ENCODE measurements at places on chromosomes 6 and 20. TPM values are rescaled to one million over a fixed set of nuclear protein-coding genes. Genes with fewer than 3 reads are reported as not detected.

DNA sequence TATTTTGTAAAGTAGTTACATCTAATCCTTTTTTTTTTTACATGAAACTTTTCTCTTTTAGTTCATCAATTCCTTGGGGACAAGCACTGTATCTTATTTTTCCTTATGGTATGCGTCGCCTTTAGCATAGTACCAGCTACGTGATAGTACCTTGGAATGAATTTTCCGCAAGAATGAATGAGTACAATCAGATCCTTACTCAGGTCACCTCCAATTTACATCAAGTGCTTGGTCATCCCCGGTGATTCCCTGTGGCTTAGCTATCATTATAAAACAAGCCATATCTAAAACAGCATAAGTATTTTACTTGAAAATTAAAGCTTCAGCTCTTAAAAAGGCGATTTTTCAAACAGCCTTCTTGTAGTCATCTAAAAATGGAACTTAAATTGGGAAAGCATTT lies 680.4 kb upstream of the MAP3K7 start:
- no peak for ATAC-seq

GRCh38 chr6:37727996-37728395 lies 30.3 kb upstream of the MDGA1 start:
- no peak for ATAC-seq

DNA sequence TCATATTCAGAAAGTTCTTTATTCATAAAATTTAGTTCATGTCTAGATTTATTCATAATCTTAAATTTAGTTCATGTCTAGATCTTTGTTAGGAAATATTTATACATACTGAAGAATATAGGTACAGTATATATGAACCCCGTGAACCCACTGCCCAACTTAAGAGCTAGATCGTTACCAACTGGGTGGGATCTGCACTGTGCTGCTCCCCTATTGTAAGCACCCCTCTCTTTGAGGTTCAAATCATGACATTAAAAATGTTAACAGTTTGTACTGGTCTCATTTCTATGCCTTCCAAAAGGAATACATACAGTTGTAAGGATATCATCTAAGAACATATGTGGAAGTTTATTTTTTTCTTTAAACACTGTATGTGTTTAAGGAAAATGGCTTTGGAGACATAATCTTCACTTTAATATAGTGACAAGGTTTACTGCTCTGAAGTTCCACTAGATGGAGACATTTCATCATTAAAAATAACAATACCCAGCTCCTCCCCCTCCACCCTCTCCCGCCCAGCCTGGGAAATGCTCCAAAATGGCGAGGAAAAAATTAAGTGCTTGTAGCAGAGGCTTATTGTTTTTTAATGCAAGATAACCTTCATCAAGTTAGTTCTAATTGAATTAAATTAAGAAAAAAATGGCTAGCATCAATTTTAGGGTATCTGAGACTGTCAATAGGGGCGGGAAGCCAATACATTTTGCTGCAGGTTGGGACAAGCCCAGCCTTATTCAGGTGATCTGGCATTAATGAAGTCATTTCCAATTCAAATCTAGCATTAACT lies 104.1 kb upstream of the TRAF3IP2 start:
- ATAC-seq = peak; percentile 80

DNA sequence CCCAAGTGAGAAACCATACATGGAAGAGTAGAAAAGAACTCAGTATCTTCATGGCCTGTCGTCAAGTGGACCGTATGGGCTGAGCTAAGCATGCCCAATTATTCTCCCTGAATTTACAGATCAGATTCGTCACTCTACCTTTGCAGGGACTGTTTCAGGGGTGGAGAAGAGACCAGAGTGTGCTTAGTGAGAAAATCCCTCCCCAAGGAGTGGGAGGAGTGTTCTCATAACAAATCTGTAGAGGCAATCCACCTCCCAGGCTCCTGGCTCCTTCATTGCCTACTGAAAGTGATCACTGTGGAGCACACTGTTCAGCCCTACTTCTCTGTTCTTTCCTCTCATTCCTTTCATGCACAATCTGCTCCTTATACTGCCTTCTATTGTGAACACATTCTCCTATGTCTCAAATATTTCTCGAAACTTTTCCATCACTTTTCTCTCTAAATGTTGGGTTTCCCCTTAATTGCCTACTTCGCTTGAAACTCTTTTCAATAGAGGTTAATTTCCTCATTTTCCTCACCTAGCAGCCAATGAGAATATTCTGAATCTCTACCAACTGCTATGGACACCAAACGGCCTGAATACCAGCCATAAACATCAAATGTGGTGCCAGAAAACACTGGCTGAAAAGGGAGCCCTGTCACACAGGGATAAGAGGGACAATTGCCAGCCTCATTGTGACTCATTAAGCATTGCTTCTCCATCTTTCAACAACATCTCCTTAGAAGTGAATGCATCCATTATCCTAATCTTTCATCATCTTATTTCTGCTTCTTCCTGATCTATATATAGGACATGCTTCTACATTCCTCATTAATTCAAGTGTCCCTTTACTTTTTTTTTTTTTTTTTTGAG lies 398.3 kb downstream of the UTRN start:
- ATAC-seq = no peak

- ATAC-seq = no peak
Measured at GRCh38 chr6:53857318-53858094, 62.7 kb downstream of the LRRC1 start.

DNA sequence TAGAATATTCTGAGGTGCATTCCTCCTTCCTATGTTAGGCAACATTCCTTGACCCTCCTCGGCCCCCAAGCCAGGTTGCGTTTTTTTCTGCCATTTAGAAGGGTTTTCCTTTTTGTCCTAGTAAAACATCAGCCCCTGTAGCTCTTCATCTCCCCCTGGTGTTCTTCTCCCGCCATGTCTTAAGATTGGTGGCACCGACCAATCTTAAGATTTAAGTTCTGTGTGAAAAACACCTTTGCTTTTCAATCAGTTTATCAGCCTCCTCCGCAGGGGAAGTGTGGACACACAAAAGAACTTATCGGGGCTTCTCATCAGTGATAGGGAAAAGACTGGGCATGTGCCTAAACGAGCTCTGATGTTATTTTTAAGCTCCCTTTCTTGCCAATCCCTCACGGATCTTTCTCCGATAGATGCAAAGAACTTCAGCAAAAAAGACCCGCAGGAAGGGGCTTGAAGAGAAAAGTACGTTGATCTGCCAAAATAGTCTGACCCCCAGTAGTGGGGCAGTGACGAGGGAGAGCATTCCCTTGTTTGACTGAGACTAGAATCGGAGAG lies 719 bp upstream of the EDN1 start:
- ATAC-seq = no peak

GRCh38 chr6:79079561-79080041 lies 1.5 kb upstream of the PHIP start:
- no peak for ATAC-seq

GRCh38 chr20:50680105-50680960 lies 11.0 kb downstream of the RIPOR3 start:
- ATAC-seq = peak; percentile 77

DNA sequence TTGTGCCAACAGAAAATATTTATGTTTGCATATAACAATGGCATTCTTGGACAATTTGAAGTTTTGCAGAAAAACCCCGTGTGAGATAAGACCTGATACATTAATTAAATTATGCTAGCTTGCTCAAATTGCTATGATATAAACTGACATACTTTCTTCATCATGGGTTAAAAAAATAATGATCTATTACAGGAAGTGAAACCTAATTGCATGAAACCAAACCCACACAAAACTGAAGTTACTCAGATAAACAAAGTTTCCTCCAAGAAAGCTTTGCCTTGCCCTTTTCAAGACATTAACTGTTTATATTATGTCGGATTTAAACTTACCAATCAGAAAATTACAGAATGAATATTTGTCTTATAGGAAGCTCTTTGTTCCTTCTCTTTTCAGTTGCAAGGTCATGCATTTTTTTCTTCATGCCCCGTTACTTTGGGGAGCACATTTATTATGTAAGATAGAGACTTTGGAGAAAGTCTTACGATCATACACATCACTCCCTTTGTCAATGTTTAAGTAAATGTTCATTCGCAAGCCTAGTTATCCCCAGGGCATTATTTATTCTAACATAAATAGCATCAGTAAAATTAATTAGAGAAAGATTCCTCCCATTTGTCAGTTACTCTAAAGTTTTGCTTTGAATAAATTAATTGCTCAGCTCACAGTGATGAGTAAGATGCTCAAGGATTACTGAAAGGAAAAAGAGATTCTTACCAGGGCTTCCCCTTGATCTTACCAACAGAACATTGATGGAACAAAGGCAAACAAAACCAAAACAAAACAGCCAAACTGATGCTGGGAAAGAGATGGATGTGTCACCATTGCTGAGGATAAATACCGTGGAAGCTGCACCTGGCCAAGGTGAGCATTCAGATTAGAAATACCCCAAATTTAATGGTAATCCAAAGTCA lies 14.8 kb upstream of the TMEM244 start:
- ATAC-seq = no peak

DNA sequence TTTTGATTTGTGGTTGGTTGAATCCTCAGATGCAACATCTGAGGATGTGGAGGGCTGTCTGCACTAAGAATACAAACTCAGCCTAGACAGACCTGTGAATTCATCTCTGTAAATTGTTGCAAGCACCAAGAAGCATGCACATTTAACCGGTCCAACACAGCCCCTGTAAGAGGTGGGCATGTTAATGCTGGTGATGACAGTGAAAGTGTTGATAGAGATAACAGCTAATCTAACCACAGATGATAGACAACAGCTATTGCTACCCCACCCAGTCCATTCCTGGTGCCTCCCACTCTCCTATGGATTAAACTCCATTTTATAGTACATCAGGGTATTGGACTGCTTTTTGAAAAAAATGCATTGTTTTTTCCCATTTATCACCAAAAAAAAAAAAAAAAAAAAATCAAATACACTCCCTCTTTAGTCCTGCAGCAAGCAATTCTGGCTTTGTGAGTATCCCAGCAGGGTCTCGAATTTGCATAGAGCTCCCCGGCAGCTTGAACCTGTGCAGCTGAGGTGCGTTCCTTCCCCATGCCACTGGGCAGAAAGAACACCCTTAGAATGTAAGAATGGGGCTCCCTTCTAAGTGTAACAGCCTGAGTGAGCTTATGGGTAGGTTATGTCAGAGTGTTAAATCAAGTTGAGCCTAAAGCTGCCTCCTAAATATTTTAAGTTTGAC lies 270.9 kb upstream of the JARID2 start:
- ATAC-seq = no peak

DNA sequence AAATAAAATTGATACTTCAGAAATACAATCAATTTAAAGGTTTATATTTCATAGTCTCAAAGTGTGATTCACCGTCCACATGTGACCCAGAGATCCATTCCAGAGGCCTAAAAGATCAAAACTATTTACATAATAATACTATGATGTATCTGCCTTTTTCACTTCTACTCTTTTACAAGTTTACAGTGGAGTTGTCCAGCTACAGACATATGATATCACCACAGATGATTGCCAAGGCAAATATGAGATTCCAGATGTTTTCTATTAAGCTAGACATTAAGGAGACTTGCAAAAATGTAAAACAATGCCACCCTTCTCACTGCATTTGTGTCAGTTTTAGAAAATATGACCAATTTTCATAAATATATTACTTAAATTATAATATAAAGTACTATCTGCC lies 443.7 kb downstream of the GJA1 start:
- no peak for ATAC-seq

DNA sequence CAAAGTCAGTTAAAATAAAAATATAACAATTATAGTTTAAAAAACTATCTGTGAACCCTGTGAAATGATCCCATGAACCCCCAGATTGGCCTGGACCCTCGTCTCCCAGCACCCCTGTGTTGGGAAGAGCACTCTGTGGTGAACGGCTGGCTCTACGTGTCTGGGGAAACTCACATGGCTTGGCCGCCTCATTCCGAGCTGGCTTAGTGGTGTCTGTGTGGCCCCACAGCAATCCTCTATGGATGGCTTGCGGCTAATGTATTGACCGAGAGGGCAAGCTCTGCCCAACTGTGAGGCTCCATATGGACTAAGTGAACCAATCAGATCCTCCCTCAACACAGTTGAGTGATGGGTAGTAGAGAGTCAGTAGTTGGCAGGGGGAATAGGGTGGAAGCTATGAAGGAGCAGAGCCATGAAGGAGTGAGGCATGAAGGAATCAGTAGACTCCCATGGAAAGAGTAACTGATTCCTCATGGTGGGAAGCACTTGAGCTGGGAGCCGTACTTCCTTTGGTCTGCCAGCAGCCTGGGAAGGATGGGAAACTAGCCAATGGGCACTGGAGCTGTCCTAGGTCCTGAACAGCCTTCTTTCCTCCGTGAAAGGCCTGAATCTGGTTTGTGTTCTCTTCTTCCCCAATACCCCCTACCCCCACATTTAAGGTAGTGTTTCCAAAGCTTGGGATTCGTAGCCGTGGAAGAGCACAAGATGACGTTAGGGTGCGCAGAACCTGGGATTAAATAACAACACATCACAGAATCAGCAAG lies 21.6 kb upstream of the ZNF831 start:
- ATAC-seq = no peak

GRCh38 chr6:147222160-147222838 lies 18.1 kb downstream of the STXBP5 start:
- peak; percentile 47 for ATAC-seq

GRCh38 chr6:18463429-18463828 lies 76.3 kb downstream of the RNF144B start:
- ATAC-seq = no peak

GRCh38 chr20:47611785-47612184 lies 110.1 kb downstream of the NCOA3 start:
- ATAC-seq = no peak

DNA sequence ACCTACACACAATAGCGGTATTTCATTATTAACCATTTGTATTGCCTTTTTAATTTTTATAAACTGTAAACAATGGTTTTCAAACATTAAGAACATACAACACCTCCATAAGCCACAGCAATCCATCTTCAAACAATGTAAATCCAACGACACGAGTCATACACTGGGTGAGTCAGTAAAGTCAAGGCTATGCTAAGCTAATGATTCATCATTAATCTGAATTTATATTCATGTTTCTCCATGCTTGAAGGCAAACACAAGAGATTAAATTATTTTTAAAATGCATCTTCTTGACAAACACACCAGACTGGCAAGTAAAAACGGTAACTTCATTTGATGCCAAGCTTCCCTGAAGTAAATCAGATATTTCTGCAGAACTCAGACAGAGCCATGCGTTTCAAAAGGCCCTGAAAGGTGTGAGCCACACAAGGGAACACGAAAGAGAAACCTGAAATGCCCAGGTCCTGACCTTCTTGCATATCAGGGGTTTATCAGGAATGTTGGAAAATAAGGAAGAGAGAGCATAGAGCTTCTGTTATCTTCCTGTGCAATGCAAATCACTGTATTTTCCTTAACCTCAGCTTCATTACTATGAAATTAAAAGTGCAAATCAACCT lies 162.5 kb downstream of the ALDH8A1 start:
- ATAC-seq = no peak

C20orf144 gene
- 3.2 TPM for total RNA-seq

DEF6 gene
- 2.2 TPM for total RNA-seq

SYCP2 gene
- 4.0 TPM for total RNA-seq

NMBR gene
- total RNA-seq = not detected

RCAN2 gene
- total RNA-seq = 64.2 TPM

JAG1 gene
- total RNA-seq = 15.3 TPM

WFDC5 gene
- total RNA-seq = not detected

MCHR2 gene
- not detected for total RNA-seq

PKIB gene
- 6.0 TPM for total RNA-seq

PDE10A gene
- 13.0 TPM for total RNA-seq

KCNB1 gene
- 7.4 TPM for total RNA-seq

SPTLC3 gene
- total RNA-seq = 2.5 TPM

Measured in motor neuron (in vitro differentiated cells).